Sciatic nerve (tissue), 2 donors: ENCODE measurements at places on chromosomes 3 and 15. TPM values are rescaled to one million over a fixed set of nuclear protein-coding genes. Genes with fewer than 3 reads are reported as not detected.

The C3orf70 gene
- 12.9 TPM for total RNA-seq

DNA sequence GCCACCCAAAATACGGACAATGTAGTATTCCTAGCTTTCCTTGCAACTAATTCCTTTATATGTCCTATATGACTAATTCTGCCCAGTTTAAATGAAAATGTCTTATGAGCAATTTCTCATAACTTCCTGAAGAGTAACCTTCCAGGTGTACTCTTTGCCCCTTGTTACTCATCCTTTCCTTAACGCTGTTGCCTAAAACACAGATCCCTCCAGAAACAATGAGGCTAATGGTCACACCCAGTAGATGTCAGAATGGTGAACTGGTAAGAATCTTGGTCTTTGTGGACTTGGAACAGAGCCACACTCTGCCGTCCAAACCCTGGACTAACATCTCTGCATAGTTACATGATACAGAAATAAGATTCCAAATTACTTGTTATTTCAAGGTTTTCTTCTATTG lies 497.9 kb downstream of the IGSF11 start:
- DNase-seq = no peak

DNA sequence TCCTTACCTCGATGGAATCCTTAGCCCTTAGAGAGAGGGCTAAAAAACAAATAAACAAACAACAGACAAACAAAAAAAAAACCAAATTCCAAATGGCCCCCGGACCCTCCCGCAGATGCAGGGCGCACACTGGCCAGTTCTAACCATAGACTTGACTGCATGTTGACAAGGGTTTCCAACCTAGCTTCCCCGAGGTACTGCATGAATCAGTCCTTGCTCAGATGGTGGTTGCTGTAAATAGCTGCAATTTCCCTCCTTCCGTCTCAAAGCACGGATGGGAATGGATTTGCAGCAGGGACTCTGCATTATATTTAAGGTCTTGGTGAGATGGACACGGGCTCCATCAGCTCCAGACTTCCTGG lies 162.8 kb downstream of the CD47 start:
- no peak for DNase-seq

- DNase-seq = no peak
Measured at GRCh38 chr3:118067439-118067838, 967.2 kb downstream of the IGSF11 start.

DNA sequence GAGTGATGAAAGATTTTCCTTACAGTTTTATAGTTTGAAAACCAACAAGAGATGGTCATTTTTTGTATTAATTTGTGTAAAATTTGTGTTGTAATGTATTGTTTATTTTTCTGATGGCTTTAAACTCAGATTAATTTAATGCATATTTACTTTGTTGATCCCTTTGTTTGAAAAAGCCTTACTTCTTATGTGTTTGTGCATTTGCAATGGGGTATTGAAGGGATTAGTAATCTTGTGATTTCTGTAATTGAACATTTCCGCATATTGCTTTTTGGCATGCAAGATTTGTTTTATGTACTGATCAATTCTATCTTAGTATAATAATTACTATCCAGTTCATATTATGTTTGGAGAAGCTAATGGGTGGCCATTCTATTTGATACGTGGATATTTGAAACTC lies 98.4 kb upstream of the ROBO1 start:
- DNase-seq = no peak

The GOLGA6L1 gene
- total RNA-seq = not detected

The DLEC1 gene
- total RNA-seq = 4.8 TPM

DNA sequence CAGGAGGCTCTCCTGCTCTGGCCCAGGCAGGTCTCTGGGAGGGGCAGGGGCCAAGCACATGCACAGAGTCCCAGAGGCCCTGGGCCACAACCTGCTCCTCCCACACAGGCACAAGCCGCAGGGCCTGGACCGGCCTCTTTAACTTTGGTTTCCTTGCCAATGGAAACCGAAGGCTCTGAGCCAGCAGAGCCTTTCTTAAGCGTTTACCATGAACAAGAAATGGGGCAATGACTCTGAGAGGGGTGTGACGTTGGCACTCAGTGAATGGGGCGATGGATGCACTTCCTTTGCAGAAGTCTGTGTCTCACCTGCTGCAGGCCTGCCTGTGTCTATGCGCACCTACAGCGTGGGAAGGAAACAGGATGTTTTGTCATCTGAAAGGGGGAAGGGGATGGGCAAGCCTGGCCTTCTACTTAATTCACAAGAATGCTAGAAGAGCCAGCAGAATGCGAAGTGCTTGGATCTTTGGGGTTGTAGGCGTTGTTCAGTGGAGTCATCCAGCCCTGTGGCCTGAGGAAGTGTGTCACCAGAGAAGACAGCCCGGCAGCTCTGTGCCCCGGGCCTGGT lies 41.8 kb downstream of the IFT122 start:
- peak; percentile 70 for DNase-seq

DNA sequence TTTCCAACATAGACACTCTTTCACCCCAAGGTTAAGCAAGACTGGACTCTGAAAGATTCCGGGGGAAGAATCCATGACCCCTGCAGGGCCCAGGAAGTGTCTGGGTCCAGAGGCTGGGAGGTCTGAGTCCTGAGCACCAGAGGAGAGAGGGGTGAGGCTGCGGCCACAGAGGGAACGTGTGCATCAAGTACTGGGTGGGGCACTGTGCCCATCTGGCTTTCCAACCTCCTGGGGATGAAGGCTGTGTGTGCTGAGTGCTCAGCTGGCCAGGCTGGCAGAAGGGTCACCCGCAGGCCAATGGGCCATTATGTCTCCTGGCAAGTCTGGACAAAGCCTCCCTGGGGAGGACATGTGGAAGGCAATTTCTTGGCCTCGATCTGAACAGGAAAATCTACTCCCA lies 3.3 kb downstream of the CHRNA3 start:
- DNase-seq = peak; percentile 54

DNA sequence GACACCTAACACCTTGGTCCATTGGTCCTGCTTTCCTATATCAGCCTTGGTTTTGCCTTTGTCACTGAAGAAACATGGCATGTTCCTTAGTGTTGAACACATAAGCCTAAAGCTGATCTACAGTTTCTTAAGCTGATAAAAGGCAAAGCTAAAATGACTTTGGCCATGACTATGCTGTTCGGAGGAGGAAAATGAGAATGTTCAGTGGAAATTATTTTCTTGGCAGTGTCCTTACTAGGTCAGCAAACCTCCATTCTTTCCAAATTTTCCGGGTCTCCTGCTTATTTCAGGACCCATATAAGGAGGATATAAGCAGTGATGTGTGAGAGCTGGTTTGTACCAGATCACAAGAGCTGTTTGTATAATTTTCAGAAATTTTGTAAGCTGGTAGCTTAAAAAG lies 832.9 kb upstream of the CFAP20DC start:
- no peak for DNase-seq

GRCh38 chr3:194967151-194968117 lies 281.8 kb downstream of the FAM43A start:
- DNase-seq = no peak

GRCh38 chr3:126616931-126617330 lies 38.0 kb downstream of the TXNRD3 start:
- no peak for DNase-seq
